ENCODE measurements at places on chromosomes 11 and 22.

DNA sequence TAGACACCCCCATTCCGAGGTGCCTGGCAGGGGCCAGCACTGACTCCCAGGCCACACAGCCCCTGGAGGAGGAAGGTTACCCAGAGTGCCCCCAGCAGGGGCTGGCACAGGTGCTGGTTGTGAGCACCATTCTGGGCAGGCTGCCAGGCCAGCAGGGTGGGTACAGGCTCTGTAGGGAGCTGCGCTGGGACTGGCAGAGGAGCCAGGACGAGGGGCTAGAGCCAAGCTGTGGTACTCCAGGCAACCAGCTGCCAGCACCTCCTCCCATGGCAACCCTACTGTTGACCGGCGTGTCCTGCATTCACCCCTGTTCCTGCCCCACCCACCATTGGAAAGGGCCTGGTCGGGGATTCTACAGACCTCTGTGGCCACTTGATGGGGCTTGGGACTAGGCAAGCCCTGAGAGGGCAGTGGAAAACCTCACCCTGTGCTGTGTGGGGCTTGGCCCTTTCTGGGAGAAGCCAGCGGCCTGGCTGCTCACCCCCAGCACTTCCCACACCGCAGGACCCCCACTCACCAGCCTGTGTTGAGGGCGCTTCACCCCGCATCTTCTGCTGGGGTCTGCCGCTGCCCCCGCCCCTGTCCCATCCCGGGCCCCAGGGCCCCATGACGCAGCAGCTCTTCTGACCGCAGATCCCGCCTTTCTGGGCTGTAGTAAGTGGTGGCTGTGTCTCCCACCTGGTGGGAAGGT is 1.9 kb downstream of the CLDN5 start:
- no peak for ATAC-seq

DNA sequence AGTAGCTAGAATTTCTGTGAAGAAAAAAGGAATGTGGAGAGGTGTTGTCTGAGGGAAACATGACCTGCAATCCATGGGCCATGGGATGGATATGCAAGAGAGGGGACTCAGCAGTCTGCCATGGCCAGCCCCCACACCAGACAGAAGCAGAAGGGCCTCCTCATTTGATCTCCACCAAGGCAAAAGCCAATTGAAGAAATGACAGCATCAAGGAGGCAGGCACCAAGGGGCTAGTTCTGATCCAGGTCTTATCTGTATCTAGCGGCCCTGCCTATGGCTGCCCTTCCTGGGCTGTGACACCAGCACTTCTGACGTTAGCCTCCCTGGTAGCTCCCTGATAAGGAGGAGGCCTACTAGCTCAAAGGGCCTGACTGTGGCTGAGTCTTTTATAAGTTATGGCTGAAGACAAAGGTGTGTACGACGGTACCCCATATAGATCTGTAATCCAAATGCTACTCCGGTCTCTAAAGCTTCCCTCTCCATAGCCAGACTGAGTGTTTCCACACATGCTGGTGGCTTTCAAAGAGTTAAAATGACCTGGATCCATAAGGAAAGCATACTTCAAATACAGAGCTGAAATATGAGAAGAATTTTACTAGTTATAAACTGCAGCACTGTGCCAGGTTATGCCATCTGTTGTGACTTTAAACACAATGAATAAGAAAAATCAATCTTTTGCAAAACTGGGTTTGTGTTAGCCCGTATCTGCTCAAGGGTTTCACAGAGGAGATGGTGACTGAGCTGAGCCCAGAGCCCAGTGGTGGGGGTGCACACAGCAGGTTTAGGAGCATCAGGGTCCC is 34.4 kb downstream of the HIRA start:
- ATAC-seq = no peak

- no peak for ATAC-seq
These were observed 94.2 kb upstream of the TBCEL start for GRCh38 chr11:120929664-120930154.

- peak; percentile 25 for ATAC-seq
These were observed at the start of gene CCDC116 for GRCh38 chr22:21632237-21632895. Gene CCDC116, plus strand, starts transcription at chr22:21632760. Its CDS starts 422 bp downstream, at chr22:21633182.

GRCh38 chr11:17076517-17077239 is 789 bp downstream of the RPS13 start:
- ATAC-seq = no peak

DNA sequence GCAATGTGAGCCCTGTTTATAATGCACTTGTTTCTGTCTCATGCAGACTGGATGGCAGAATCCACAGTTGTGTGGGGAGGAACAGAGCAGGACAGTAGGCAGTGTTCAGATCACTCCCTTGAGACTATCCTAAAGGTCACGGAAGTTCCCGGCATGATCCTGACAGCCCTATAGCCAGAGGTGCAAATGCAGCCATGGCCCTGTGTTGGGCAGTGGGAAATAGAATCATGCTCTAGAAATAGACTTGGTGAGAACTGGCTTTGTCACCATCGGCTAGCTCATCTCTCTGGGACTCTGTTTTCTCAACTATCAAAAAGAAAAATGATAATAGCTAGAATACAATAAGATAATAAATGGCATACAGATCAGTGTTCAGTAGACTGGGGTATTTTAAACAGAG is 123.2 kb downstream of the FEZ1 start:
- ATAC-seq = no peak

GRCh38 chr11:2189938-2190656 is 18.5 kb upstream of the TH start:
- ATAC-seq = no peak

DNA sequence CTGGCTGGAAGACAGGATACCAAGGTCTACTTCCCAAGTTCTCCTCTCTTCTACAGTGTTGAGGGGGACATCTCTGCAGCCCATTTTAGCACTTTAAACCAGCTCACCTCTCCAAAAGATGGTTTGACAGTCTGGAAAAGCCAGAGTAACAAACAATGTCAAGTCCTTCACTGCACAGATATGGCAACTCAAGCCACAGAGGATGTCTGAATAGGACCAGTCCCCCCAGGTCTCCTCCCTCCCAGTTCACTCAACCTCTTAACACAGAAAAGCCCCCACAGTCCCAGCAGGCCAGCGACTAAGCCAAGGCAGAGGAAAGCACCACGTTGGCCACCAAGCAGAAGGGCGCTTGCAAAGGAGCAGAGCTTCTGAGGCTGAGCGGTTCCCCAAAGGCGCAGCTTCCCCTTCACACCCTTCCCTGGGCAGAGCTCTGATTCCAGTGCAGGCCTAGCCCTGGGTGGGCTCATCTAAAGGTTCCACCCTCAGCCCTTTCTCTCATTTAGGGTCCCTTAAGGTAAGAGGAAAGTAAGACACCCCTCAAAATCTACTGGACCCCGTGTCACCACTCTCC is 62.7 kb downstream of the PAK1 start:
- ATAC-seq = peak; percentile 46

GRCh38 chr11:82775736-82776346 is 42.2 kb upstream of the FAM181B start:
- ATAC-seq = no peak

- ATAC-seq = no peak
These were observed 24.8 kb upstream of the THY1 start for GRCh38 chr11:119447664-119448242.

DNA sequence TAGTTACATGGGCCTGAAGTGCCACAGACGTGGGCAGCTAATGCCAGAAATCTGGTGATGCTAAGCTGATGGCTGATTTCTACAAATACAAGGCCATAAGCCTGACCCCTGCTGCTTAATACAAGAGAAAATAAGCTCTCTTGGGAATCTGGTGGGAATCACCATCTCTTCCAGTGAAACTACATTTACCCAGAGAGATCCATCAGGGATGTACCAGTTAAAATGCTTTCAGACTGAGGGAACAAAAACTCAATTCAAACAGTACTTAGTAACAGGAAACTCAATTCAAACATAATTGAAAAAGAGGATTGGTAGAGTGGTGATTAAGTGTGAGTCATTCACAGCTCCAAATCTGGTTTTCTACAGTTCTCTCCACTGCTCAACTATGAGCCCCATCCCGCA is 1.7 kb upstream of the CAVIN3 start:
- peak; percentile 49 for ATAC-seq

DNA sequence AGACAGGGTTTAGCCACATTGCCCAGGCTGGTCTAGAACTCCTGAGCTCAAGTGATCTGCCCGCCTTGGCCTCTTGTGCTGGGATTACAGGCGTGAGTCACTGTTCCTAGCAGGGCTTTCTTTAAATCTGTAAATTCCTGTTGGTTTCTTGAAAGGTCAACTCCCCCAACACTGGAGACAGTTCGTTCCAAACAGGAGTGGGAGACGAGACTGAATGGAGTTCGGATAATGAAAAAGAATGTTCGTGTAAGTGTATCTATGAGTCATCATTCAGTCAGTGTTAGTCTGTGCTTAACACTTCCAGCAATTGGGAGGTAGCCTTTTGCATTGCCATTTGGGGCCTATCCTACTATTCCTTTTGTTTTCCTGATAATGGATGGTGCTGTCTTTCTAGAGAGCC is 10.0 kb upstream of the BACE1-AS start:
- ATAC-seq = no peak

DNA sequence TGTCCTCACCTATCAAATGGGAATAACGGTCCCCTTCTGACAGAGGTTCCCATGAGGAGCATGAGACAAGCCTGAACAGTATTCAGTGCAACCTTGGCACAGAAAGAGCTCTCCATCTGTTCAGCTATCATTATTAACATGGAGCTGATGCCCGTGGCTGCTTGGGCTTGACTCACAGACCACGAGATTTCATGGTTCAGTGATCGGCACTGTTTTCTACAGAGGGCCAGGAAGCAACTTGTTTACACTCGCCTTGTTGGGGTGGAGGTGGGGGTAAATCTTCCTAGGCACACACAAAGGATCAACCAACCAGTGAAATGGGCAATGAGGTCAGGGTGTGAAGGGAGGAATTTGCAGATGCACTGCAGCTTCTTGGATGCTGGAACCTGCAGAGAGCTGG is 88.2 kb downstream of the CWC15 start:
- ATAC-seq = no peak

- ATAC-seq = no peak
These were observed 15.3 kb downstream of the P2RX3 start for GRCh38 chr11:57353446-57353845.

GRCh38 chr11:16795146-16795545 is 56.7 kb downstream of the C11orf58 start:
- ATAC-seq = no peak

DNA sequence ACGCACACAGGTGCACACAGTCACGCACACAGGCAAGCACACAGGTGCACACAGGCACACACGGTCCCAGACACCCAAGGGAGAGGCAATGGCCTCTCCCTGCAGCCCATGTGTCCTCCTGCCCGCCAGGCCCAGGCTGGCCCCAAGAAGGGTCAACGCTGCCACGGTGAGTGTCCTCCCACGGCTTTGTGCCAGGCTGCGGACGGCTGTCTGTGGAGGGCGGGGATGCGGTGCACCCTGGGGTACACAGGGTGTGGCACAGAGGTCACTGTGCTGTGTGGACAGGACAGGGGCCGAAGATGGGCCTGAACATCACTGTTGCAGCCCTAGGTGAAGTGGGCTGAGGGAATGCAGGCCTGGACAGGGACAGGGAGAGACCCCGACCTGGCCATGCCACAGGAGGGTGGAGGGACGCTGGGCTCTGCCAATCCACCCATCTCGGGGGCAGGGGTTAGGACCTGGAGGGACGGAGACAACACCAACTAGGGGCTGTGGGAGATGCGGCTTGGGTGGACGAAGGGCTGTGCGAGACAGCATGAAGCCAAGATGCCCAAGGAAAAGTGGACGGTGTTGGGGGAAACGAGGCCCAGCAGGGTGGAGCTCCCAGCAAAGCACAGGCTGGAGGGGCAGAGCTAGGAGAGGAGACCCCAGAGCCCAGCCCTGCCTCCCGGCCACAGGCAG is 523.8 kb downstream of the BRD1 start:
- ATAC-seq = no peak

Measured in activated CD4-positive, CD25-positive, alpha-beta regulatory T cell treated with anti-CD3 and anti-CD28 coated beads, Interleukin-2, amount 50 U/mL, for 24 hours (primary cell).